ENCODE measurements at places on chromosomes 1 and 21.

DNA sequence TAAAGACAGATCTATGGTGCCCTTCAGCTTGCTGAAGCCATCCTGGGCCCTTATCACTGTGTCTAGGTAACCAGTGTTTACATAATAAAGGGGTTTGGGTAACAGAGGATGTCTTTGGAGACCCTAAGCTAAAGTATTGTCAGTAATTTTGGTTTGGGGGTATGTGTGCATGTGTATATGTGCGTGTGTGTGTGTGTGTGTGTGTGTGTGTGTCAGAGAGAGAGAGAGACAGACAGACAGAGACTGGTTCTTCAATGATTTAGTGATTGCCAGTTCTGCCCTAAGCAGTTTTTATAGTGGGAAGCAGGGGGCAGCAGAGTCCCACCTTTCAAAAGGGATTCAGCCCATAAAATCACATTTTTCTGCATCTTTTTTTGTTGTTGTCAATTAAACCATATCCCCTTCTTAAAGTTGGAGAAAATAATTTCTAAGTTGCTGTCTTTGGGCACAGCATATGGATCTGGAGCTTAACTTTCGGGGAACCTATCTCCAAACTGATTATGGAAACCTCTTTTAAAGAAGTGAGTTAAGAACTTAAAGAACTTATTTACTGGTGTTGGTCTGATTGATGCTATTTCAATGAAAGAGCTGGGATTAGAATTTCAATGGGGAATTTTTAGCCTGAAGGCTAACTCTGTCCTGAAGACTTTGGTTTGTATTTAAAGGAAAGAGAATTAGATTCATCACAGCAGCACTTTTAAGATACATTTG is 51.1 kb downstream of the ZNF326 start:
- no peak for DNase-seq

GRCh38 chr1:13593511-13594131 is 10.0 kb downstream of the PDPN start:
- DNase-seq = no peak

DNA sequence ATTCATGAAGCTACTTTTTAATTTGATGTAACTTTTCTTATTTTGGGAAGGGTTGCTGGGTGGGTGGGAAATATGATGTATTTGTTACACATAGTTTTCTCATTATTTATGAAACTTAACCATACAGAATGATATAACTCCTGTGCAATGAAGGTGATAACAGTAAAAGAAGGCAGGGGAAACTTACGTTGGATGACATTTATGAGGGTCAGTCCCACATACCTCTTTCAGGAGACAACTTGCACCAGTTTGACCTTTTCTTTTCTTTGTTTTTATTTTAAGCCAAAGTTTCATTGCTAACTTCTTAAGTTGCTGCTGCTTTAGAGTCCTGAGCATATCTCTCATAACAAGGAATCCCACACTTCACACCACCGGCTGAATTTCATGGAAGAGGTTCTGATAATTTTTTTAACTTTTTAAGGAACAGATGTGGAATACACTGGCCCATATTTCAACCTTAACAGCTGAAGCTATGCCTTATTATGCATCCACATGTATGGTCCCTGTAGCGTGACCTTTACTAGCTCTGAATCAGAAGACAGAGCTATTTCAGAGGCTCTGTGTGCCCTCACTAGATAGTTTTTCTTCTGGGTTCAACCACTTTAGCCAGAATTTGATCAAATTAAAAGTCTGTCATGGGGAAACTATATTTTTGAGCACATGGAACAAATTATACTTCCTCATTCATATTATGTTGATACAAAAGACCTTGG is 28.0 kb upstream of the KIAA1614 start:
- DNase-seq = no peak

DNA sequence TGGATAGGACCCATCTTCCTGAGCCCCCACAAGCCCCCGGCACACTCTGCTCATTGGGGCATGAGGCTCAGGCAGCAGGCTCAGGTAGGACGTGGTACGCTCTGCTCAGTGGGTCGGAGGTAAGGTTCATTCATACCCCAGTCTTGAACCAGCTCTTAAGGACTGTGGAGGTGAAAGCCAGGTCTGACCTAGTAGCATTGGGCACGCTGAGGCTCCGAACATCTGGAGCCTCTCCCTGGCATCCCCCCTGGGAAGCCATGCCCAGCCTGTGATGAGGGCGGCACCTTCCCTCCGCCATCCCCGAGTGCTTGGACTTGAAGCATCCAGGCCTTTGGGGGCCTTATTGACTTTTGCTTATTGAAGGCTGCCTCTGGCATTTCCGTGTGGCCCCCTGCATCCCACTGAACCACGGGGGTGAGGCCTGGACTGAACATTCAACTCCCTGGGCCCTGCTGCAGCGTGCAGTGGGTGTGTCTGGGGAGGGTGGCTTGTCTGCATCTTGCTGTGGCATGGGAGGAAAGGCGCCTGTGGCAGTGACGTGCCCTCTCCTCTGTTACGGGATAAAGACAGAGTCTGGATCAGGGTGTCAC is 50.0 kb downstream of the FAAP20 start:
- no peak for DNase-seq

DNA sequence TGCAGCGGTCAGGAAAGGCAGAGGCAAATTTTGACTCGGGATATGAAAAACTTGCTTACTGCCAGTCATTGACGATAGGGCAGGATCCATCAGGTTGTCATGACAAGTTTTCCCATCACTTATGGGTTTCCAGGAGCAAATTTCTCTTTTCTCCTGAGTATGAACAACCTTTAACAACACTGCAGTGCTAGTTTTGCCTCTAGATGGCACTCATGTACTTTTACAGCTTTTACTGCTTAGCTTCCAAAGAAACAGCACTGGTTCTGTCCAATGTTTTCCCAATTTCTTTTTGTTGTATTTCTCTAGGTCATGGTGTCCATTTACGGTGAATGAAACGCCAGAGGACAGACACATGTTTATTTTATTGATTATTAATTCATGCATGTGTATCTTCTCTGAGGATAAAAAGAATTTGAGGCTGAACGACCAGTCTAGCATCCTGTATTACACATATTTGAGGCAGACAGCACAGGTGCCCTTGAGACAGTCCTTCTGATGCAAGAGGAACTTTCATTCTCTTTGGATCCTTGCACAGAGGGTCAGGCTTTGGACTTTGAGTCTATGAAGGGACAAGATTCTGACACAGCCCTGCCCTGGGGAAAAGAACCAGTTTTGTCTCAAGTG is 112.3 kb upstream of the TRABD2B start:
- no peak for DNase-seq

- no peak for DNase-seq
Measured at GRCh38 chr1:8871539-8871935, 6.9 kb downstream of the ENO1 start.

DNA sequence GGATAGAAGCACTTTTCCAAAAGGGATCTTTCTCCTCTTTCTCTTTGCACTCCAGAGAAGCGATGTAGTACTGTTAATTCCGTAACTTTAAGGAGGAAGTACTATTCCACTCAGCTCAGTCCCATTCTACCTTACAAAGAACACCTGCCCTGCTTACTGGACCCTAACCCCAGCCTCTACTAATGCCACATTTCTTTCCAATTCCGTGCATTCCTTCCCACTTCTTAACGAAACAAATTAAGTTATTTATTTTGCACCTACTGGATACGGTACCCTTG is 511 bp downstream of the NDC1 start:
- DNase-seq = no peak

- no peak for DNase-seq
Measured at GRCh38 chr1:29356663-29357062, 120.3 kb downstream of the PTPRU start.

DNA sequence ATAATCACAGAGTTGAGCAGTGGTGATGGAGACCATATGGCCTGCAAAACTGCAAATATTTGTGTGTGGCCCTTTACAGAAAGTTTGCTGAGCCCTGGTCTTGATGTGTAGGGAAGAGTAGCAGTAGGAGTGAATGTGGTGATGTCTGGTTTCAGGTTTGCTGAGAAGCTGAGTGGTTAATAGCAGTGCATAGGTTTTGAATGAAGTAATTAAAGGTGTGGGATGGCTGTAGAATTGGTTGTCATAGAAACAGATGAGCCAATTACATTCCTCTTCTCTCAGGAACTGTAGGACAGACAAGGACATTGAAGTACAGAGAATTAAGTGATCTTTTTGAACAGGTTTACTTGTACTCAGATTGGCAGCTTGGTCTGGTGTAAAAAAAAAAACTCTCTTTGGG is 37.4 kb downstream of the PRDM2 start:
- no peak for DNase-seq

DNA sequence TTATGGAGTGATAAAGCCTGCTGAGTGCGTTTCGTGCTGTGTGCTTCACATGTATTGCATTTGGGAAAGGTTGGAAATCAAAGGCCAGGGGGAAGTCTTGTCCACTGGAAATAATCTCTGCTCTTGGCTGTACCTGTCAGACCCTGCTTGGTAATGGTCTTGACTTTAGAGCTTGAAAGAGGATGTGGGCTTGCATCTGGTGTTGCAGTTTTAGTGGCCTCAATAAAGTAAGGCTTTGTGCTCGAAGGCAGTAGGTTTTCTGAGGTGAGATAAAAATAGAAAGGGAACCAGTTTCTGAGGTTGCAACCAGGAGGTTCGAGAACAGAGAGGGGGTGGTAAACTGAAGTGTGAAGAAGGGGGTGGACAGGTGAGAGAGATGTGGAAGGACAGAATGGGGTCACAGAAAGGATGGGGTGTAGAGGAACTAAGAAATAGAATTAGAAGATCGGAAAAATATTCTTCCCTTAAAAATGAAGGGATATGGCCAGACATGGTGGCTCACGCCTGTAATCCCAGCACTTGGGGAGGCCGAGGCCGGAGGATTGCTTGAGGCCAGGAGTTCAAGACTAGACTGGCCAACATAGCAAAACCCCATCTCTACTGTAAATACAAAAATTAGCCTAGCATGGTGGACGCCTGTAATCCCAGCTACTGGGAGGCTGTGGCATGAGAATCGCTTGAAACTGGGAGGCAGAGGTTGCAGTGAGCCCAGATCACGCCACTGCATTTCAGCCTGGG is 1.5 kb downstream of the S100PBP start:
- DNase-seq = no peak

GRCh38 chr1:221437926-221438325 is 304.0 kb downstream of the DUSP10 start:
- no peak for DNase-seq

DNA sequence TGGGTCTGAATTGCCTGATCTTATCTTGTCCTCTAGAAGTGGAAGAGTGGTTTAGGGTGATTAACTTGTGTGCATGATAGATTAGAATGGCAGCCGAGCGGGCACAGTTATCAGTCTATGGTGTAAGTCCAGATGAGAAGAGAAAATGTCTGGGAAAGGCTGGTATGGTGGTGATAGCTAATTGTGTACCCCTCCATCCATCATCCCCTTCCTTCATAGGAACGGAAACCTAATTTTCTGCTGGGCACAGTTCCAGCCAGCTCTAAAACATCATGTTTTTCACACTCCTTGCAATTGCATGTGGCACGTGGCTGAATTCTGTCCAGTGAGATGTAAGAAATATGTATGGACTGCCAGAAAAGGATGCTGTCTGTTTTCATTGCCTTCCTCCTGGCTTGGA is 40.9 kb upstream of the ZP4 start:
- no peak for DNase-seq

DNA sequence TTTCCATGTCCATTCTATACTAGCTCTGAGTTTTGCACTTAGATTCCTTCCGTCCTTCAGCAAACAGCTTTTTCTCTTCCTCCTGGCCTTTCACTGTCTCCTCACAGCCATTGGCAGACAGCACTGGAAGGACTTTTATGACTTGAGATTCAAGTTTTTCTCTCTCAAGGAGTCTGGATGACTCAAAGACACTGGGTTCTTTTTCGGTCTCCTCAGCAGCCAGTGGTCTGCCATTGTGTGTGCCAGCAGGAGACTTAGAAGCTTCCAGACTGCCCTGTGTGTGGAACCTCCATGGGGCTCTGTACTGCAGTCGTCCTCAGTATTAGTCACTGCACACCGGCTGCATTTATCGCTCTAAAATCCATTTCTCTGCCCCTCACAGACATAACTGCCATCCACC is 30.5 kb downstream of the NTNG1 start:
- no peak for DNase-seq

DNA sequence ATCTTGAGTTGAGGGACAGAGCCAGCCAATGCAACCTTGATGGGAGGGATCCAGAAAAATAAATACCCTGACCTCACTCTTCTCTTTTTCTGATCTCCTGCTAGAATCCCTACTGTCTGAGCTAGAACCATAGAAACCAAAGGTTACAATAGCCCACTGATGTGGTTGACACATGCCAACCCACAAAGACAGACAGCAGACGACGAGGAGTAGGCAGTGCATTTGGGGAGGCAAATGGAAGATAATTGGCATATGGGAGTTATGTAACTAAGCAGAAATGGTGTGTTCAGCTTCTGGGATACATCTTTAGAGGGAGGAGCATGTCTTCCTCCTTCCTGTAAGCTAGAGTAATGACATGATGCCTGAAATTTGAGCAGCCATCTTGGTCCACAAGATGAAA is 171.7 kb upstream of the FGGY start:
- no peak for DNase-seq

Data from CD4-positive, alpha-beta T cell treated with Interleukin-15 for 1 hour (primary cell).